Astrocyte (in vitro differentiated cells and primary cell): ENCODE measurements at places on chromosomes 3 and 15. TPM values are rescaled to one million over a fixed set of nuclear protein-coding genes. Genes with fewer than 3 reads are reported as not detected.

GRCh38 chr3:110791995-110792686, 279.5 kb upstream of the NECTIN3 start:
- no peak for DNase-seq

DNA sequence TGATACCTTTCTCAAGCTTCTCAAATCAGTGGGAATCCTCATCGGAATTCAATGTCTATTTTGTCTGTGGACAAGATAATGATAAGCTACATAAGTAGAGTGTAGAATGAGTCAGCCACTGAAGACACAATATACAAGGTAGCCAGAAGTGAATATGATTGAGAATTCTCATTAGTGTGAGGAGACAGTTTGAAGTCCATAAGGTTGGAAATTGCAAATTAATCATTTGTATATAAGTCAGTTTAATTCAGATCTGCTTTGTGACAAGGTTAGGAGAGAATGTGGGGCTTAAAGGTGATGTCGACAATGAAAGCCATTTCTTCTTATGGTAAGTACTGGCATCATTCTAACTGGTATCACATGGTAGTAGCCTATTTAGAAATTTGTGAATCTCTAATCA, 4.2 kb downstream of the ARPP21 start:
- DNase-seq = no peak

- no peak for DNase-seq
Observed at GRCh38 chr15:92914768-92915221, 14.7 kb downstream of the CHD2 start.

- DNase-seq = no peak
Observed at GRCh38 chr3:172128858-172129257, 89.5 kb downstream of the FNDC3B start.

DNA sequence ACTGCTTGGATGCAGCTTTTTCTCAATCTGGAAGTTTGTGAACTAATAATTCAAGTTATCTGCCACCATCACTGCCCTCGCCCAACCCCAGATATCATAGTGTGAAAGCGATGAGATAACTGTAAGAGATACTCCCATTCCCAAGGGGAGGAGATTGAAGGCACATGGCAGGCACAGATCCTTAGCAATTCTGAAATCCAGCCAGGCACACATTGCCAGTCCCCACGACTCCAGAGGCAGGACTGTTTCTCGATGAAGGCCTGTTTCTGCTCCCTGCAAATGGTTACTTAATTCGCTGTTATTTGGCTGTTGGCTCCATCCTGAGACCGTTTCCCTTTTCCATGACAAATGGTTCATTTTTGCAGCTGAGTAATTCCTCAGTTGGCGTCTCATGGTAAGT, 63.2 kb upstream of the NEDD4 start:
- DNase-seq = no peak

DNA sequence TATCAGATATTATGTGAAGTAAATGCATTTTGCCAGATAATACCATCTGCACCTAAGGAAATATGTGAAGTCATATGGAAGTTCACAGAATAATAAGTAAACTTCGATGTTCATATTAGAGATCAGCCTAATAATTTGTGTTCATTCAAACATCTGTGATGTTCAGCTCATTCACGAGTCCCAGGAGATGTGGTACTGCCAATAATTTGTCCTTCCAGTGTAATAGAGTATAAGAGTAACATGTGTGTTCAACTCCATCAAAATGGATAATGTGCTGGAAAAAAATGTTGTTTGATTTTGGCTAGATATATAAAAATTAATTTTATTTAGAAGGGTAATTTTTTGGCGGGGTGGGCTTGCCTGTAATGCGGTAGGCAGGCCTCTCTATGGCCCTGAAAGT, 75.4 kb upstream of the ARL6 start:
- DNase-seq = no peak

GRCh38 chr15:61091289-61091616, 137.8 kb downstream of the RORA start:
- DNase-seq = no peak

- DNase-seq = no peak
Observed at GRCh38 chr3:53255423-53255774, 423 bp downstream of the TKT start.

DNA sequence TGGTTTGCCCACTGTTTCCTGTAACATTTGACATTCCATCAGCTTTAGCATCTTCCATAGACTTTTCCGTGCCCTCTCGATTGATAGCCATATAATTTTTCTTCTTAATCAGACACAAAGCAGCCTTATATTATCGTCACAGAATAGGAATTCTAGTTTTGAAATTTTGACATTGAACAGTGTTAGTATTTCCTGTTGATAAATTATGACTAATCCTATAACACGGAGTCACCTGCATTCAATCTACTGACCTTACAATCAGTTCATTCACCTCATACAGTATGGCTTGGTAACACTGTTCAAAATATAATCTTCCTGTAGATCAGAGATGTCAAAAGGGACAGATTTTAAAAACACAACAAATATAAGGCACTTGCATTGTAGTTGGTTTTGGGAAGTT, 423.7 kb downstream of the C3orf38 start:
- DNase-seq = no peak

DNA sequence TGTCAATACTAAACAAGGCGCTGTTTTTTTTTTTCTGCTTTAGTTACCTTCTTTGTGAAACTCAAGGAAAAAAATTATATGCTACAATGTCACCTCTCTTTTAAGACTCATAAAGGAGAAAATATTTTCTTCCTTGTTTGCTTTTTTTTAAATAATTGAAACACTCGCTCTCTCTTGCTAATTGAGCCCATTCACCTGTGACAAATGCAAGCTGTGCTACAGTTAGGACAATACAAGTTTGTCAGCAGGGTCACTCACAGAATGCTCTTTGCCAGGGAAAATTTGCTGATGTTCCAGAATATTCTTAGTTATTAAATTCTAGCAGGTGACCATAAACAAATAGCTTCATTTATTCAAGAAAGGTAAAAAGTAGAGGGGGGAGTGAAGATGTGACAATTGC, 375.9 kb upstream of the DPPA4 start:
- no peak for DNase-seq

DNA sequence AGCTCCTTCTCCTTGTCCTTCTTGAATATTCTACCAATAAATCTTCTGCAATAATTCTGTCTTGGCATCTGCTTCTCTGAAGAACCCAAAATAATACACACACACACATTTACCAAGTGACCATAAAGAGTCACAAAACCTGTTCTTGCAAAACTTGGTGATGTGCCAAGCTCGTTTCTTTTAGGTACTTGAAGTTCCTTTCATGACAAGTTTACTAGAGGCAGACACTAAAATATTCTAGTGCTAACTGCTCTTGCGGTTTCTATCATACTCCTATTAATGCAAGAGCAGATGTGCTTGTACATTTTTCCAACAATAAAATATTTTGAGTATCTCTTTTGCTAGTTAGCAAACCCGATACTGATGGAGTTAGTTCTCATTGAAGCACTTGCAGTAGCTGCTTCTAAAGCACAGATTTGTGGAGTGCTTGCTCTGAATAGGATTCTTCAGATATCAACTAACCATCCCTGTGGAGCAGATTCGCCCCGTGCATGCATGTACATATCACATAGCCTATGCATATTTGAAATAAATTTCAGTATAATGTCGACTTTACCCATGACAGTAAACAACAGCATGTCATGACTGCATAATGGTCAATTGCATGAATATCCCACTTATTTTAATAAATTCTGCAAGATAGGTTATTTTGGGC, 23.2 kb downstream of the HHLA2 start:
- no peak for DNase-seq

DNA sequence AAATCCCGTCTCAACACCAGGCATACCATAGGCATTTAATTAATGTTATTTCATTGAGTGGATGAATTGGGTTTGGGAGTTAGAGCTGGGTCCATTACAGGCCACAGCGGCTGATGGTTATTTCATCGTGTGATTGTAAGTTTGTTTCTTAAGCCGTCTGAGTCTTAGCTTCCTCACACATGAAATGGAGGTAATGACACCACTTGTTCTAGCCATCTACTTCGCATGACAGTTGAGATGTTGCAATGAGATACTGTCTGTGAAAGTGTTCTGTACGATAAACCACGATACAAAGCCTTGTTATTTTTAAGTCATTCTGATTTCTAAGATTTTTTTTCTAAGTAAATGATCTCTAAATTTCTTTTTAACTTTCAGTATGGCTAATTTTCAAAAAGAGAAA, 8.6 kb upstream of the TP63 start:
- no peak for DNase-seq

GRCh38 chr3:171796625-171797264, 13.5 kb downstream of the PLD1 start:
- DNase-seq = no peak

- DNase-seq = no peak
Observed at GRCh38 chr3:29249829-29250345, 31.0 kb upstream of the RBMS3 start.

- peak; percentile 65 for DNase-seq
Observed at GRCh38 chr15:90836296-90836871, 32.0 kb upstream of the FURIN start.

DNA sequence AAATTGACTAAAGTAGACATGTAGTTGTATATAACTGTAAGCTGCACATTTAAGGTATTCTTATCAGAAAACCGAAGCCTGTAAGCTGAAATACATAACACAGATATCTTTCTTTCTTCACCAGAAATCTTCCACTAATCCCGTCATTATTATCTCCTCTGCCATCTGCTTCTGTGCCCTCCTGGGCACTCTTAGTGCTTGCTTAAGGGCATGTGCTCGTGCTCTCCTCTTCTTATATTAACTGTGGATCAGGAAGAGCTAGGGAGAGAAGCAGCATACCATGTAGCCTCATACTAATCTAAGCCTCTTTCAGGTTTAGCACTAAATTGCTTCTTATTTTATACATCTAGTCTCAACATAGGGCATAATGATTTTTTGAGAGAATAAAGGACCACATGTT, 60.8 kb downstream of the RIOX2 start:
- no peak for DNase-seq

DNA sequence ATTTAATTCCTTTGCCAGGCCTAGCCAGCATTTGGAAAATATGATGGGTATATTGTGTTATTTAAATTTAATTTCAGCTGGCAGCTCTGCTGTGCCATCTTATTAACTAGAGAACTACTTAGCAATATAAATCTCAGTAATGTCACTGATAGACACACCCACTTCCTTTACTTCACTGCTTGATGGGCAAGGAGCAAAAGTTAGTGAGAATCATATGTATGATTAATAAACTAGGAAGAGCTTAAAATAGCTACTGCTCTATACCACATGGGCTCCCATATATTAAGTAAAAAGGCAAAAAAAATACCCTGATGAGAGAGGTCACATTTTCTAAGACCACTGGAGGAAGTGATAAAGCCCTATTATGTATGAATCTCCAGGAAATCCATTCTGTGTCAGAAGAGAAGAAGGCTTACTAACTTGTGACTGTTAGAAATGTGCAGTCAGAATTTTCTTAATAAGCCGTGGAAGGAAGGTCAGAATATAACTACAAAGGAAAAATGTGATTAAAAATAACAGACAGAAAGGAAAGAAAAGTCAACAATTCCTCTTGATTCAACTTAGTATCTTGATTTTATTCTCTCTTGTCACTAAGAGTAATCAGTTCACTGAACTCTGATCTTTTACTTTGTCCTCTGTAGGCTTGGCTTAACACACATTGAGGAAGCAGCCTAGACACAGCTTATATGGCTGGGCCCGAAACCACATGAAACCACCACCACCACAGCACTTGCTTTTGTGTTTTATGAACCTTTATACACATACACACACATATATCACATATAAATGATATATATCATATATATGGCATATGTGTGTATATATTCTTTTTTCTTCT, 1233.9 kb upstream of the ALCAM start:
- peak; percentile 16 for DNase-seq

- DNase-seq = no peak
Observed at GRCh38 chr15:78909791-78910228, 35.0 kb downstream of the CTSH start.

DNA sequence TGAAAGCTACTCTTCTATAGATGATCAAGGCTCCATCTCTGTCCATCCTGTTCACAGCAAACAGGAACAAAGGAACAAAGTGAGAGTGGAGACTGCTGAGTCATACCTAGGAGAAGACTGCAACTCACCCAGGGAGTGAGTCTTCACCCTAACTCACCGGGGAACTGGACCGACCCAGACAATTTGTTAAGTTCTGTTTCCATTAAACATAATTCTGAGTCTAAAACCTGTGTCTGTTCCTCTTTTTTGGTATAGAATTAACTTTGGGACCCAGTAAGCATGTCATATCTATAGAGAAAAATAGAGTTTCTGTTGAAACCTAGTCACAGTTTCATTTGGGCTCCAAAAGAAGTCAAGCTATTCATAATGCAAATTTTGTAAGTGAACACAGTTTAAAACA, 21.6 kb downstream of the CCDC80 start:
- no peak for DNase-seq

GRCh38 chr3:193779933-193780332, 186.9 kb downstream of the OPA1 start:
- DNase-seq = no peak

- peak; percentile 5 for DNase-seq
Observed at GRCh38 chr3:137110392-137110996, 152.7 kb downstream of the IL20RB start.

- DNase-seq = peak; percentile 48
Observed at GRCh38 chr3:127628788-127629466, at the start of gene PODXL2. Gene PODXL2, plus strand, starts transcription at chr3:127629185. Its CDS starts 35 bp downstream, at chr3:127629220.

- DNase-seq = no peak
Observed at GRCh38 chr15:42182328-42182886, 25.7 kb downstream of the VPS39 start.

DNA sequence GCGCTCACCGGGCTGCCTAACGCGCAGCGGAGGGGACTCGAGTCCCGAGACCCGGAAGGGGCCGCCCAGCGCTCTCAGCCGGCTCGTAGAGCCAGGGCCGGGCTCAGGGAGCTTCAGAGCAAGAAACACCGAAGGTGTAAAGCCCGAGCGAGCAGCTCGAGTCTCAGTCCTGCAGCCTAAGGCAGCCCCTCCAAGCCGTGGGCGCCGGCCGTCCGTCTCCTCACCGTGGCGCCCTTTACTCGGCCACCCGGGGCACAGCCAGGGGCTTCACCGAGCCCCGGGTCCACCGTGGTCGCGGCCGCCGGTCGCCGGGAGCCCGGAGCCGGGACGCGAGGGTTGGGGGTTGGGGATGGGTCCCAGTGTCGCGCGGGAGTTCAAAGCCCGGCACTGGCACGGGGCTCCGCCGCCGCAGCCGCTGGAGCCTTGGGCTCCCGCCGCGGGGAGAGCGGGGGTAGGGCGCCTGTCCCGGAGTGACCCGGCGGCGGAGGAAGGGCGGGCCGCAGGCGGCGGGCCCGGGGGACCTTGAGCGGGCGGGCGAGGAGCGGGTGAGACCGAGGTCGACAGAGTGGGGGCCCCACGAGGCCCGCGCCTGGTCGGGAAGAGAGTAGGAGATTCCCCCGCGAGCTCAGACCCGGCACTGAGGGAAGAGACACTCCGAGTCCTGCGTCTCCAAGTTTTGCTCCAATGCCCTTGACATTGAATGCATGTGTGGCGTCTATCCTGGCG, 26.9 kb upstream of the THRB start:
- DNase-seq = peak; percentile 23

GRCh38 chr3:31724651-31725050, 191.9 kb downstream of the STT3B start:
- DNase-seq = no peak

Gene FRMD4B
- total RNA-seq = 9.2 and 9.9 TPM in 2 replicates

Gene PLA1A
- 0.91 and 2.0 TPM in 2 replicates for total RNA-seq

Gene PARP15
- total RNA-seq = 0.09 and 0.22 TPM in 2 replicates

Gene FBXW12
- total RNA-seq = not detected in 2 replicates

Gene PTX3
- 3.0 and 4.7 TPM in 2 replicates for total RNA-seq

Gene TGM4
- total RNA-seq = 0.18 TPM in 1 of 2 replicates, not detected in the other

Gene MEGF11
- total RNA-seq = 0.16 and 0.29 TPM in 2 replicates

Gene TMEM212
- not detected in 2 replicates for total RNA-seq

Gene SERPINI2
- 0.32 TPM in 1 of 2 replicates, not detected in the other for total RNA-seq

Gene SUCNR1
- total RNA-seq = 0.17 TPM in 1 of 2 replicates, not detected in the other

Gene TRH
- total RNA-seq = 0.14 TPM in 1 of 2 replicates, not detected in the other
